CD4-positive, alpha-beta memory T cell (primary cell): ENCODE measurements at places on chromosomes 12 and 14. TPM values are rescaled to one million over a fixed set of nuclear protein-coding genes. Genes with fewer than 3 reads are reported as not detected.

DNA sequence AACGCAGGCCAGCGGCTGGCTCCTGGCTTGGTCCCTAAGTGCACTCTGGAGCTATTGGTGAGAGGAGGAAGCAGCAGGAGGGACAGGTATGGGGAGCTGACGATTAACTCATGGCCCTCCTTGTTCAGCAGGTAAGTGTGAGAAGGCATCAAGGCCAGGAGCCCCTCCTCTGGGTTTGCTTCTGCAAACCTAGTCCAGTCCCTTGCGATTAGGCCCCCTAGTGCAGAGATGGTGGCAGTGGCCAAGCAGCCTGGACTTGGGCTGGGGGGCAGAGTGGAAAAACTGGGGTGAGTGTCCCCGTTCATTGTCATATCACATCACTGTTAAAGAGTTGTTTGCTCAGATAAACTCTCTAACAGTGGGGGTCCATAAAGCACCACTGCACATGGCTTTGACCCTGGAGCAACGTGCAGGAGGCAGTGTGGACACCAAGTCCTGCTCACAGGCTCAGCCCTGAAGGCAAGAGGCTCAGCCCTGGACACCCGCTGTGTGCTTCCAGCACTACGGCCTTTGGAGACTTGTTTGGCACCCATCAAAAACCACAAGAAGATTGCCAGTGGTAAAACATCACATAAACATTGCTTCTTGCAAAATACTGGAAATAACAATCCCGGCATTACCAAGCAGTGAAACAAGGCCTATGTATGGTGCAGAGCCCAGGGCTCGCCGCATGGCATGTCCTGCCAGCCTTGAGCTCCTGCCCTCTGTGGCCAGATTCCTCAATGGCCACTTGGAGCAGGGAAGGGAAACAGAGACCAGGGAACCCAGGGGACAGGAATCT lies 184.3 kb upstream of the RTL1 start:
- H3K36me3 ChIP-seq: no peaks in the 10 kb centered on the region
- H3K4me1 ChIP-seq: no peaks in the 10 kb centered on the region
- no peak overlapping the region for H3K27ac ChIP-seq
- no peak for DNase-seq
- H3K4me3 ChIP-seq: no peak overlapping the region

DNA sequence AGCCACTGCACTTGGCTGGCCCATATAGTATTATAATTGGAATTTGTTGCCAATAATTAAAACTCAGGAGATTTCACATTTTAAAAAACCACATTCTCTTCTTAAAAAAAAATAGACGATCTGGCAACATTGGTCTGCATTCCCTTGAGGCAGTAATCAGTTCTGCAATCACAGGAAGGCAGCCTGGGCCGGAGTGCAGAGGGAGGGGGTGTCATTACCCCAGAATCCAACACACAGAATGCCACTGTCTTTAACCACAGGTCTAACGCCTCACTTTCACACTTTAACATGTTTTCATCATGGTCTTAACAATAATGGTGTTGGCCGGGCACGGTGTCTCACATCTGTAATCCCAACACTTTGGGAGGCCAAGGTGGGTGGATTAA lies 100.1 kb downstream of the SCARB1 start:
- no peaks in the 10 kb centered on the region for H3K27me3 ChIP-seq
- H3K4me1 ChIP-seq: peaks cover 4% of the 10 kb centered on the region
- no peak for DNase-seq
- H3K36me3 ChIP-seq: no peaks in the 10 kb centered on the region
- no peak overlapping the region for H3K4me3 ChIP-seq

DNA sequence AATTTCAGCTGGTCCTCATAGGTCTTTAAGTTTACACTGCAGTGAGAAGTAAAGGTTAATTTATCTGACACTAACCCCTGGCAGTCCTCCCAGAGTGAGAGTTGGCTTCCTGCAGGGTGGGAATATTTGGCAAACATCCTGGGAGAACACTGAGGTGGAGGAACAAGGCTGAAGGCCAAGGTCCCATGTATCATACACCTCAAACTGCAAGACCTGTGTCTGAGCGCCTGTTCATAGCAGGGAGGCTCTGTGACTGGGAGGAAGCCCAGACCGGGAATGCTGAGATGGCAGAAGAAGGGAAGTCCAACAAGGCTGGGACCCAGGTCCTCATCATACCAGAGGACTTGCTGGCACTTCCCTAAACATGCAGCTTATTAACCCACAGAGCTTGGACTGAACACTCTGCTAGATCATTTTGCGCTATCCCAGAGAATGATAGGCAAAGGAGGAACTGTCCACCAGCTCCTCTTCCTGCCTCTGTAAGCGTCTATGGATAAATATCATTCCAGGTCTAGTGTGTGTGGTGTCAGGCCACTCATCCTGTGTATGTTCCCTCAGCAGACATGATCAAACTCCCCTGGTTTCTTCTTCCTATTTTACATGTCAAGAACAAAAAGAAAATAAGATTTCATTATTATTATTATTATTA lies 199.6 kb upstream of the CNOT2 start:
- H3K36me3 ChIP-seq: no peaks in the 10 kb centered on the region
- H3K4me3 ChIP-seq: no peak overlapping the region
- DNase-seq: no peak
- H3K27me3 ChIP-seq: no peaks in the 10 kb centered on the region
- H3K27ac ChIP-seq: no peak overlapping the region

GRCh38 chr12:9240776-9241175 lies 32.6 kb upstream of the PZP start:
- H3K27ac ChIP-seq: no peak overlapping the region
- no peaks in the 10 kb centered on the region for H3K36me3 ChIP-seq
- H3K4me3 ChIP-seq: no peak overlapping the region
- H3K27me3 ChIP-seq: no peaks in the 10 kb centered on the region
- H3K4me1 ChIP-seq: no peaks in the 10 kb centered on the region
- DNase-seq: no peak

SLC25A47 gene
- not detected for total RNA-seq

DNA sequence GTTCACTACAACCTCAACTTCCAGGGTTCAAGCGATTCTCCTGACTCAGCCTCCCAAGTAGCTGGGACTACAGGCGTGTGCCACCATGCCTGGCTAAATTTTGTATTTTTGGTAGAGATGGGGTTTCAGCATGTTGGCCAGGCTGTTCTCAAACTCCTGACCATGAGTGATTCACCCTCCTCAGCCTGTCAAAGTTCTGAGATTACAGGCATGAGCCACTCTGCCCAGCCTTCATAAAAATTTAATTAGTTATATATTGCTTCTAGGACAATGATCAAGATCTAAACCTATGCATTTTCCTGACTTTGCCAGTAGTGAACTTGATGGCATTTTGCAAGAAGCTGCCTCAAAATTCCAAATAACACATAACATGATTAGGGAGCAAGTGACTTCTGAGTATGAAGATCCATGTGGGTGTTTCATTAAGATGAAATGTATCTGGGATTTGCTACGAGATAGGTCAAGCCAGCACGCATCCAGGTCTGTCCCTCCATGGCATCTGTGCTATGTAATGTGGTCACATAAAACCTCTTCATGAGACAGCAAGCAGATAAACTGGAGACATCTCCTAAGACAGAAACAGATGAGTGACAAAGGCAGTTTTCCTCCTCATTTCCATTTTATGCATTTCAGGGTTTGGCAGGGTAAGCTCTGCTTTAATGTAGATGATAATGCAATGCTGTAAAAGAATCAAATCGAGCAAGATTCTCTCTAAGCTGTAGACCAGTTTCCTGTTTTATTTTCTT lies 319.4 kb upstream of the ATP2B1 start:
- H3K4me3 ChIP-seq: no peak overlapping the region
- H3K4me1 ChIP-seq: peaks cover 17% of the 10 kb centered on the region
- no peaks in the 10 kb centered on the region for H3K36me3 ChIP-seq
- no peaks in the 10 kb centered on the region for H3K27me3 ChIP-seq
- DNase-seq: no peak

- no peaks in the 10 kb centered on the region for H3K27me3 ChIP-seq
- H3K4me1 ChIP-seq: no peaks in the 10 kb centered on the region
- no peak overlapping the region for H3K27ac ChIP-seq
- no peaks in the 10 kb centered on the region for H3K36me3 ChIP-seq
- no peak for DNase-seq
Measured at GRCh38 chr14:80776186-80776585, 165.4 kb downstream of the CEP128 start.

NINJ2 gene
- 3.7 TPM for total RNA-seq

GRCh38 chr12:63941879-63942278 lies 97.4 kb downstream of the SRGAP1 start:
- H3K4me1 ChIP-seq: no peaks in the 10 kb centered on the region
- no peak overlapping the region for H3K27ac ChIP-seq
- no peak for DNase-seq
- no peaks in the 10 kb centered on the region for H3K36me3 ChIP-seq
- H3K27me3 ChIP-seq: no peaks in the 10 kb centered on the region

DNA sequence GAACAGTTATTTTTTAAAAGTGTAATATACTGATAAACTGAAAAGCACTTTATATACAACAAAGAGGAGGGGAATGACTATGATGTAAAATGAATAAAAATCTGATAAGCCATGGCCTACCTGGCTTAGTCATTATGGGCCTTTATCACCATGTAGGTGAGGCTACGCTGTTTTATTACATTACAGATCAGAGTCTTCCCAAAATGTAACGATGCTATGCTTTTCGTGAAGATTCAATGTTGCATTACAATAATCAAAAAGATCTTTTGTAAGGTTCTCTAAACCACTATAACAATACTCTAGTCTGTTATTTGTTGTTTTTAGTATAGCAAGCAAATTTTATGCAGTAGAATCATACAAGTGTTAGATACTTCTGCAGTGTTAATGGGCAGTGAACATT lies 34.2 kb downstream of the ARID4A start:
- H3K4me3 ChIP-seq: no peak overlapping the region
- peaks cover 21% of the 10 kb centered on the region for H3K4me1 ChIP-seq
- no peak for DNase-seq
- peaks cover 16% of the 10 kb centered on the region for H3K36me3 ChIP-seq

DNA sequence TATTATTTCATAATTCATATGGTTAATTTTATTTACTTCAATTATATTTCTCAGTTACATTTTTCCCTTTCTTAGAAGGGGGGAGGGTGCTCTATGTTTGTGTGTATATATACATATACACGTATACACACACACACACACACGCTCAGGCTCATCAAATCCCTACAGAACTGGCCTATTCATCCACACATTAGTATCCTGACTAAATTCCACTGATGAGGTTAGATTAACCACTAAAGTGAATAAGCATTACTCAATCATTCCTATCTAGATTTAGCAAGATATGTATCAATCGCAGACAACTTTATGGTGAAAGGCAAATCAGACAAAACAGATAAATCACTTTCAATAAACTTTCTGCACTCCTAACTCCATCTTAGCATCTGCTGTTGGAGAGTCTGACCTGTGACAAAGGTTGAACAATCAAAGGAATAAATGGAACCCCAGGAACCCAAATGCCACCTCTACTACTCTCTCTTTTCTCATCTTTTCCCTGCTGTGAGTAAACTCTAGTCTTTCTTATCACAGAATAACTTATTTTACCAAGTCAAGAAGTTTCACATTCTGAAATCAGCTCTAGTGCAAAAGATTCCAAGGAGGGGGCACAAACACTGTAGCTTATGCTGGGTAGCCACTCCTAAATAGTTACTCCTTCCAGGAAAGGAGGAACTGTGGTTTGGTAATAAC lies 67.6 kb downstream of the RALGAPA1 start:
- no peaks in the 10 kb centered on the region for H3K27me3 ChIP-seq
- H3K36me3 ChIP-seq: peaks cover 3% of the 10 kb centered on the region
- no peak overlapping the region for H3K27ac ChIP-seq
- H3K4me1 ChIP-seq: no peaks in the 10 kb centered on the region

- no peak overlapping the region for H3K27ac ChIP-seq
- H3K36me3 ChIP-seq: peaks cover 11% of the 10 kb centered on the region
- H3K4me3 ChIP-seq: no peak overlapping the region
- H3K27me3 ChIP-seq: no peaks in the 10 kb centered on the region
Measured at GRCh38 chr12:1491983-1492697, 102.2 kb downstream of the FBXL14 start.

- H3K27ac ChIP-seq: no peak overlapping the region
- H3K4me3 ChIP-seq: no peak overlapping the region
- DNase-seq: no peak
Measured at GRCh38 chr14:22370084-22370847, 218.8 kb downstream of the DAD1 start.

GRCh38 chr14:42112108-42112507 lies 505.4 kb downstream of the LRFN5 start:
- no peak for DNase-seq
- H3K4me1 ChIP-seq: no peaks in the 10 kb centered on the region

- H3K27me3 ChIP-seq: no peaks in the 10 kb centered on the region
- DNase-seq: no peak
- H3K4me1 ChIP-seq: no peaks in the 10 kb centered on the region
- no peak overlapping the region for H3K4me3 ChIP-seq
- no peak overlapping the region for H3K27ac ChIP-seq
Measured at GRCh38 chr14:46352844-46353243, 298.7 kb downstream of the RPL10L start.

- H3K36me3 ChIP-seq: no peaks in the 10 kb centered on the region
- peaks cover 11% of the 10 kb centered on the region for H3K27me3 ChIP-seq
- no peak overlapping the region for H3K27ac ChIP-seq
Measured at GRCh38 chr12:6204533-6205143, 4.4 kb downstream of the CD9 start.

- no peak overlapping the region for H3K4me3 ChIP-seq
- no peak for DNase-seq
- no peaks in the 10 kb centered on the region for H3K36me3 ChIP-seq
- peaks cover 2% of the 10 kb centered on the region for H3K4me1 ChIP-seq
- H3K27me3 ChIP-seq: peaks cover 5% of the 10 kb centered on the region
Measured at GRCh38 chr12:102951841-102952240, 5.6 kb upstream of the ASCL1 start.

GRCh38 chr12:51926064-51926632 lies 18.8 kb downstream of the ACVRL1 start:
- H3K4me1 ChIP-seq: peaks cover 9% of the 10 kb centered on the region
- H3K36me3 ChIP-seq: no peaks in the 10 kb centered on the region
- H3K27me3 ChIP-seq: no peaks in the 10 kb centered on the region

DNA sequence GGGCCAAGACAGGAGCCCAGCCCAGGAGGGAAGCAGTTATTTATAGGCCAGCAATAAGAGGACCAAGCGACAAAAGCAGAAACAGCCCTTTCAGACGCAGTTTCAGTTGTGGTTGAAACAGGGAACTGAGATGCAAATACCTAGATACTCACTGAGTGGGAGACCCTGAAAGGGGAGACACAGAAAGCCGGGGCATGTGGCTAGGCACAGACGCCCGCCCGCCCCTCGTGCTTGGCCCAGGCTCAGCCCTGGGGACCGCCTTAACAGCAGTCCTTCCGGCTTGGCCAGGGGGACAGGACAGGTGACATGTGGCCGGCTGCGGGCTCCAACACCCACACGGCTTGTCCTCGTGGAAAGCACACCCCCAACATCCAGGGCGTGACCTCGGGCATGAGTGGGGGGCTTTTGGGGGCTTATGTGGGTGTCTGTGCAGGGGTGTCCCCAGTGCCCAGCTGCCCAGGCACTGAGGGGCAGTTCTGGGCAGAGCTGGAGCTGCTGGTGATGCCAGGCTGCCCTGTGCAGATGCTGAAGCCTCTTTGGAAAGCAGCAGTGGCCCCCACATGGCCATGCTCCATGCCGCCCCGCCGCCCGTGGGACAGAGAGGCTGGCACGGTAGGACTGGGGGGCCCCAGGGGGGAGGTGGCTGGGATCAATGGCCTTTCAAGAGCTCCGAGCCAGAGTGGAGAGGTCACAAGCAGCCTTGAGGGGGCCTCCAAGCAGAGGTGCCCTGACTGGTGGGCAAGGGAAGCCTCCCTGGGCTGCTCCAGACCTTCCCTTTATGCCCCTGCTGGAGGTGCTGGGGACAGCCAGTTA lies 2.1 kb downstream of the PLD4 start:
- H3K36me3 ChIP-seq: no peaks in the 10 kb centered on the region
- H3K4me3 ChIP-seq: no peak overlapping the region
- no peaks in the 10 kb centered on the region for H3K27me3 ChIP-seq
- no peaks in the 10 kb centered on the region for H3K4me1 ChIP-seq
- no peak for DNase-seq
